ENCODE measurements at places on chromosomes 5 and 9. TPM values are rescaled to one million over a fixed set of nuclear protein-coding genes. Genes with fewer than 3 reads are reported as not detected.

GRCh38 chr9:78438211-78438610 is 141.3 kb downstream of the PSAT1 start:
- no peak overlapping the region for H3K4me3 ChIP-seq
- H3K4me1 ChIP-seq, result no peaks in the 10 kb centered on the region
- H3K27me3 ChIP-seq, result no peaks in the 10 kb centered on the region
- H3K27ac ChIP-seq, result no peak overlapping the region

- H3K4me1 ChIP-seq, result peaks cover 8% of the 10 kb centered on the region
- peak overlapping the region; percentile 59 for H3K4me3 ChIP-seq
- peak overlapping the region; percentile 96 for H3K27ac ChIP-seq
- no peaks in the 10 kb centered on the region for H3K27me3 ChIP-seq
- H3K36me3 ChIP-seq, result no peaks in the 10 kb centered on the region
Observed at GRCh38 chr9:128683340-128684064, 5.5 kb upstream of the SET start.

The CDKN2A gene
- total RNA-seq, result 1.3 TPM

The CARD6 gene
- total RNA-seq, result 1.3 TPM

GRCh38 chr5:158953929-158954534 is 145.7 kb downstream of the EBF1 start:
- no peak overlapping the region for H3K4me3 ChIP-seq
- no peak overlapping the region for H3K27ac ChIP-seq
- H3K27me3 ChIP-seq, result no peaks in the 10 kb centered on the region
- no peak for DNase-seq
- H3K36me3 ChIP-seq, result no peaks in the 10 kb centered on the region

- no peaks in the 10 kb centered on the region for H3K27me3 ChIP-seq
- no peaks in the 10 kb centered on the region for H3K36me3 ChIP-seq
- H3K4me3 ChIP-seq, result no peak overlapping the region
- H3K4me1 ChIP-seq, result no peaks in the 10 kb centered on the region
- no peak for DNase-seq
Observed at GRCh38 chr5:126394211-126394788, 28.9 kb upstream of the GRAMD2B start.

The NR5A1 gene
- total RNA-seq, result not detected

DNA sequence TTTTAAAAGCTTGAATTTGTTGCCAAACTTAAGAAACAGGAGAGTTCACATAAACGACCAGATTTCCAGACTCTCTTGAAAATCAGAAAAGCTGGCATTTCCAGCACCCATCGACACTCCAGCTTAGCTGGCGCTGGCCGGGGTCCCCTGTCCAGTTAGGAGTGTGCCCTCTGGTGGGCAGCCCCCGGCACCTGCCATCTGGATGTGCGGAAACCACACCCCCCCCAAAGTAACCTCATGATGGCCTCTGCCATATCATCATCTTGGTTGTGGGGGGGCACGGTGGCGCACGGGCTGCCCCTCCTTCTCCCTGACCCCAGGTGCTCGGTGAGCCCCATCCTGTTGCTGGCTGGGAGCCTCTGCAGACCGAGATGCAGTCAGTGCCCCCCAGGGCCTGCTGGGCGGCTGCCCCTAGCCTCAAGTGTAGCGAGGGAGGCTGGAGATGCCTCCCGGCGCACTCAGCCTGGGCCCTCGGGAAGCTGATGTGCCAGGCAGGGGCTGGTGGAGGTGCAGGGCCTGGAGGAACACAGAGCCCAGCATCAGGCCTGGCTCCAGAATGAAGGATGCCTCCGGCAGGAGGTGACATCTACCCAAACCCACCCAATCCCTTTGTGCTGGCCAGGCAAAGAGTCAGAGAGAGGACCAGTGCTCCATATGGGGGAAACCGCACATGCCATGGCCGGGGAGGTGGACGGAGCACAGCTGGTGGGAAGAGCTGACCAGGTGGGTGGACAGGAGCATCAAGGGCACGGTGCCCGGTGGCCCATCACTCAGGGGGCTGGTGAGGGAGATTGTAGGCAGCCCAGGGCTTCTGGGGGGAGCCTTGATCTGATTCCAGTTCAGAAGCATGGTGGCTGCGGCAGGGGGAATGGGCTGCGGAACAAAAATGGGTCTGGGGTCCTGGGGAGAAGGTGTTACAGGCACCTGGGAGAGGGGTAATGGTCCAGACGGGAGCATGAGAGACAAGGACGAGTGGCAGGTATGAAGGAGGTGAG is 70.6 kb downstream of the ADAMTS2 start:
- no peaks in the 10 kb centered on the region for H3K36me3 ChIP-seq
- no peak overlapping the region for H3K4me3 ChIP-seq
- no peak for DNase-seq
- no peaks in the 10 kb centered on the region for H3K4me1 ChIP-seq
- H3K27me3 ChIP-seq, result no peaks in the 10 kb centered on the region

GRCh38 chr9:104088416-104088815 is 5.7 kb upstream of the SMC2 start:
- no peaks in the 10 kb centered on the region for H3K36me3 ChIP-seq
- no peak for DNase-seq
- no peak overlapping the region for H3K4me3 ChIP-seq
- no peak overlapping the region for H3K27ac ChIP-seq
- no peaks in the 10 kb centered on the region for H3K27me3 ChIP-seq

The PCDHGB7 gene
- 3.3 TPM for total RNA-seq

- H3K27me3 ChIP-seq, result no peaks in the 10 kb centered on the region
- no peaks in the 10 kb centered on the region for H3K36me3 ChIP-seq
- H3K27ac ChIP-seq, result no peak overlapping the region
- no peaks in the 10 kb centered on the region for H3K4me1 ChIP-seq
- no peak for DNase-seq
Observed at GRCh38 chr5:135120951-135121350, 86.9 kb upstream of the PITX1 start.

- no peaks in the 10 kb centered on the region for H3K36me3 ChIP-seq
- H3K4me3 ChIP-seq, result no peak overlapping the region
- peaks cover 35% of the 10 kb centered on the region for H3K27me3 ChIP-seq
Observed at GRCh38 chr5:10562201-10563109, 1.4 kb upstream of the ANKRD33B start.

The TAF11L5 gene
- total RNA-seq, result not detected

GRCh38 chr9:6090277-6091210 is 75.1 kb upstream of the RANBP6 start:
- no peak overlapping the region for H3K27ac ChIP-seq
- no peaks in the 10 kb centered on the region for H3K4me1 ChIP-seq
- no peak for DNase-seq
- H3K36me3 ChIP-seq, result no peaks in the 10 kb centered on the region
- no peak overlapping the region for H3K4me3 ChIP-seq

The RPL12 gene
- total RNA-seq, result 973 TPM

DNA sequence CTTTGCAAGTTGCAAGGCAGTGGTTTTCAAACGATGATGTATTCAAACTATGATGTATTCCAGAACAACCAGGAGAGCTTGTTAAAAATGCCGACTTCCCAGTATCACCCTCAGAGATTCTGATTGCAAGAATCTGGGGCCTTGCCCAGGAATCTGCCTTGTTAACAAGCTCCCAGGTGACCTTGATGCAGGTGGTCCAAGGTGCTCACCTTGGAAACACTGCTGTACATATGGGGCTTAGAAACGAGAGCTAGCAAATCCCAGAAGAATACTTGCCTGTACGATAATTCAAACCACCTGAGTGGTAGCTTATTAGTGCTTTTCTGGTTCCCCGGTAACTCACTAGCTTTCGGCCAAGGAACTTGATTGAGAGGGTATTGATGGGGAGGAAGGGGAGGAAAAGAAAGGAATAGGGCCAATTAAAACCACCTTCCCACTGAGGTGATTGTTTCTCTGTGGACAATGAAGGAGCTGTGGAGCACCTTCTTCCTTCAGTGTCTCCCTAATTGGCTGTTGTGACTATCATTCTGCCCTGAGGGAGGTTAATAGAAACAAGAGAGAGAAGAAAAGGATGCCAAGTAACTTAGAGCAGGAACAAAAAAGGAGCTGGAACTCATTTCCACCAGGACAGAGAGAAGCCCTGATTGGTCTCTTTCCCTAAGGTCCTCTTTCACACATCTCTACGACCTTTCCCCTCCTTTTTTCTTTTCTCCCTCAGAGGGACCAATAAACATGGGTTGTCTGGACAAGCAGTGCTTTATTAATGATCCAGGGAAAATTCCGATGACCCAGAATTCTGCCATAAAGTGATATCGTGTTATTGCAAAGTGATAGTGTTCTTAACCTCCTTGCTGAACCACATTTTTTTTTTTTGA is 218.8 kb downstream of the TMEM167A start:
- no peaks in the 10 kb centered on the region for H3K4me1 ChIP-seq
- H3K36me3 ChIP-seq, result no peaks in the 10 kb centered on the region
- H3K27me3 ChIP-seq, result no peaks in the 10 kb centered on the region
- no peak overlapping the region for H3K4me3 ChIP-seq

Measured in colonic mucosa (tissue), 4 donors.